ENCODE measurements at places on chromosomes 2 and 18.

- no peak for DNase-seq
Observed at GRCh38 chr18:46423226-46423805, 233.7 kb downstream of the LOXHD1 start.

- DNase-seq = no peak
Observed at GRCh38 chr2:205428811-205429210, 253.5 kb upstream of the NRP2 start.

DNA sequence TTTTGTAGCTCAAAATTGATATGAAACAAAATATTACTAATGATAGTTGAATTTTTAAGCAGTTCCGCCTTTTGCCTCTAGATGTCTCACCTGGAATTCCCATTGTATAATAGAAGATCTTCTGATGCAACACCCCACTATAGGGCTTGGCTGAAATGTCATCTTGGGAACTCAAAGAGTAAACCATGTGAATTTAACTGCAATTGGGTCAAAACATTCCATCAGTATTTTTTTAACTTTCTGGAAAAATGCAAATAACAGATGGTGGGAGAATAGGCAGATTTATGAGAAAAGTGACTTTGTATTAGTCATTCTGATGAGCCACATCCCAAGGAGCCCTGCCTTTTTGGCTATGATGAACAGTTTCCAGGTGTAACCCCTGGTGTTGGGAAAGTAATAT, 489.9 kb downstream of the NYAP2 start:
- DNase-seq = peak; percentile 16

- no peak for DNase-seq
Observed at GRCh38 chr2:6605836-6606505, 259.7 kb downstream of the CMPK2 start.

GRCh38 chr2:1282552-1282951, 130.7 kb upstream of the TPO start:
- DNase-seq = no peak

- DNase-seq = no peak
Observed at GRCh38 chr2:219687882-219688559, 60.6 kb downstream of the SLC4A3 start.

DNA sequence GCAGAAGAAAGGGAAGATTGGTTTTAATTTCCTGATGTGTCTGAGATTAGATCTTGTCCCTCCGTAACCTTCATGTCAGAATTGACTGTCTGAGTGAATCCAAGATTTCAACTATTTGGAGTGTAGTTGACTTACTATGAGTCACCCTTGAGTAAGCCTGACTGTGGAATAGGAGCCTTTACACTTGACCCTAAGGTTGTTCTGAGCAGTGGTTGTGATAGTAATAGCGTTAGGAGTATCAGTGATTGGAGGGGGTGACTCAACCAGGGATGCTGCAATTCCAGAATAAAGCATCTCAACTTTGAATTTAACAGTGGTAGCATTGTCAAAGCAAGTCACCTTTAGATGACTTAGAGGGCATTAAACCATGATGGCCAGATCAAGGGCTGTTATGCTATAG, 979.5 kb upstream of the FAM98A start:
- DNase-seq = no peak

GRCh38 chr2:232501794-232502390, 14.3 kb upstream of the ECEL1 start:
- no peak for DNase-seq

GRCh38 chr2:105732955-105733607, 11.6 kb upstream of the NCK2 start:
- no peak for DNase-seq

DNA sequence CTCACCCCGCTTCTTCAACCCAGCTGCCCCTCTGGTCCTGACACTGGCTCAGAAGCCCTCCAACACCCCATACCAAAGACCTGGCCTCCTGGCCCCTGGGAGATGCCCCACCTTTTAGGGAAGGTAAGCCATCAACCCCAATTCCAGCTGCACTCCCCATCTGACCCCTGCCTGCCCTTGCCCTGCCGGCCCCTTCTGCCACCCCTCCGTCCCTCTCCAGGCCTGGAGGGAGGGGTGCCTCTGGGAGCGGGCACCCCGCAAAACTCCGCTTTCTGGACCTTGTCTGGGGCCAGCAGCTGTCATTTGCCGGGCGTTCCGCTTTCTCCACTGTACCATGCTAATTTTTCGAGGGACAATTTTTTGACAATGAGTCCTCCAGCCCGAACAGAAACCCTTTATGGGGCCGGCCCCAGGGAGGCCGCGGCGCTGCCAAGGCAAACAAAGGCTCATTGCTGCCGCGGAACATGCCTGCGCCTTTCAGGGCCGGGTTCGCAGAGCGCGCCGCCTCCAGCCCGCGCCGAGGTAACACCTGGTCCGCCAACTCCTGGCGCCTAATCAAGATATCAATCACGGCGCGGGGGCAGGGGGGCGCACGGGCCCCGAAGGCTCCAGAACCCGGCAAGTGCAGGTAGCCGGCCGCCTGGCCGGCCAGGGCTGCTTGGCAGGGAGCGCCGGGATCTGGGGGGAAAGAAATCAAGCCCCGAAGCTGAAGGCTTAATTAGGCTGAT, 96.0 kb downstream of the INHBB start:
- DNase-seq = no peak

GRCh38 chr2:1055014-1055595, 104.5 kb downstream of the SNTG2 start:
- DNase-seq = no peak

- no peak for DNase-seq
Observed at GRCh38 chr2:120469426-120469825, 123.5 kb downstream of the INHBB start.

- no peak for DNase-seq
Observed at GRCh38 chr2:233343171-233343705, 11.1 kb upstream of the DGKD start.

GRCh38 chr18:13615432-13615861, 110.9 kb downstream of the FAM210A start:
- peak; percentile 49 for DNase-seq

DNA sequence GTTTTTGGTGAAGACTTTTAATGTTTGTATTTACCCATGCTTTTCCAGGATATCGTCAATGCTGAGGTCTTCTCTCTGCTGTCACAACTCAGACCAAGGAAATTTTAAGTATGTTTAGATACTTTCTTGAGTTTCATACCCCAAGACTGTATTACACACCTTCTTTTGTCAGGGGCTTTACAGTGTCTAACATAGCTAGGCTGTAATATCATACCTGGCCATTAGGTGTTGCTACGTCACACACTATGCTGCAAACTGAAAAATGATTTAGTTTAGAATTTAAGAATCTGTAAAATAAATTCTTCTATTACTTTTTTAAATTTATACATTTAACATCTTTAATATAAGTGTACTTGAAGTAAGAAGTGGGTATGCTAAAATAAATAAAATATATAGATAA, 358.4 kb upstream of the NRP2 start:
- DNase-seq = peak; percentile 5

DNA sequence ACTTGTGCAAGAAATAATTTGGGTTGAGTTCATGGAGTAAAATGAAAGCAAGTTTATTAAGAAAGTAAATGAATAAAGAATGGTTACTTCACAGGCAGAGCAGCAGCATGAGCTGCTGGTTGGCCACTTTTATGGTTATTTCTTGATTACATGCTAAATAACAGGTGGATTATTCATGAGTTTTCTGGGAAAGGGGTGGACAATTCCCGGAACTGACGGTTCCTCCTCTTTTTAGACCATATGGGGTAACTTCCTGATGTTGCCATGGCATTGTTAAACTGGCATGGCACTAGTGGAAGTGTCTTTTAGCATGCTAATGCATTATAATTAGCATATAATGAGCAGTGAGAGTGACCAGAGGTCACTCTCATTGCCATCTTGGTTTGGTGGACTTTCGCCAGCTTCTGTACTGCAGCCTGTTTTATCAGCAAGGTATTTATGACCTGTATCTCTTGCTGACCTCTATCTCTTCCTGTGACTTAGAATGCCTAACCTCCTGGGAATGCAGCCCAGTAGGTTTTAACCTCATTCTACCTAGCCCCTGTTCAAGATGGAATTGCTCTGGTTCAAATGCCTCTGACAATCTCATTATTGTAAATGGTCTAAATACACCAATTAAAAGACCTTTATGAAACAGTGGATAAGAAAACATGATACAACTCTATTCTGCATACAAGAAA, 114.1 kb upstream of the FIGN start:
- no peak for DNase-seq

- no peak for DNase-seq
Observed at GRCh38 chr2:122598784-122599183, 843.3 kb downstream of the TSN start.

- no peak for DNase-seq
Observed at GRCh38 chr2:133569286-133569830, 1.1 kb upstream of the NCKAP5 start.

DNA sequence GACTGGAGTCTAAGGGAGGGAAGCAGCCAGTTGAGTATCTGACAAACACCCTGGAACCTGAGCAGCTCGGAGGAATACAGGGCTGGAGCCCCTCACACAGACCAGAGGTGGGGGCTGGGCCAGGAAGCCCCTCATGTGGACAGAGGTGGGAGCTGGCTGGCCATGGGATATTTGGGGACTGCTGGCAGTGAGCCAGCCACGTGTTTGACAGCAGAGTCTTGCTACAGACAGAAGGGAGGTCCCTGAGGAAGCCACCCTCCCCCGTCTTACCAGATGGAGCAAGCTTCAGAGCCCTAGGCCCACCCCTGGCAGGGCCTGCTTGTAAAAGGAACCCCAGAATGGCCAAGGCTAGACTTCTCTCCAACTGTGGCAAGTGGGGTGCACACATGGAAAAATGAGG, 3.6 kb upstream of the MTERF4 start:
- no peak for DNase-seq

GRCh38 chr2:101828257-101828656, 130.8 kb downstream of the MAP4K4 start:
- no peak for DNase-seq

DNA sequence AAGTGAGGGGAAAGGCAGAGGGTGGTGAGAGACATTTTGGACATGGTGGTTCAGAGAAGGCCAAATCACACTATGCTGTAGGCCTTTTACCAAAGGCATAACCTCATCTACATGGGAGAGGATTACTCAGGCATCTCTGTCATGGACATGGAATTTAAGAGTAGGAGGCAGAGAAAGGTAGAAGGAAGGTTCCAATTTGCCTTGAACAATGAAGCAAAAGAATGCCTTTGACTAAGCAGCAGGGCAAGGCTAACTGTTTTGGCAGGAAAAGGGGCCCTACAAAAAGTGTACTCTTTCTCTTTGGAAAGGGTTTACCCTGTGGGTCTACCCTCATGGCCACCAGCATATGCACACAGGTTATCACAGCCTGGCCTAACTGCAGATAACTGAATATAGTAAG, 45.6 kb upstream of the RNU4ATAC start:
- no peak for DNase-seq

GRCh38 chr2:129192841-129193253, 786.6 kb upstream of the RAB6C start:
- DNase-seq = no peak

GRCh38 chr18:55607773-55608172, 19.8 kb upstream of the TCF4 start:
- no peak for DNase-seq

- DNase-seq = no peak
Observed at GRCh38 chr2:144481666-144482065, 38.3 kb downstream of the ZEB2 start.

- no peak for DNase-seq
Observed at GRCh38 chr18:58268849-58269248, 224.8 kb downstream of the NEDD4L start.

DNA sequence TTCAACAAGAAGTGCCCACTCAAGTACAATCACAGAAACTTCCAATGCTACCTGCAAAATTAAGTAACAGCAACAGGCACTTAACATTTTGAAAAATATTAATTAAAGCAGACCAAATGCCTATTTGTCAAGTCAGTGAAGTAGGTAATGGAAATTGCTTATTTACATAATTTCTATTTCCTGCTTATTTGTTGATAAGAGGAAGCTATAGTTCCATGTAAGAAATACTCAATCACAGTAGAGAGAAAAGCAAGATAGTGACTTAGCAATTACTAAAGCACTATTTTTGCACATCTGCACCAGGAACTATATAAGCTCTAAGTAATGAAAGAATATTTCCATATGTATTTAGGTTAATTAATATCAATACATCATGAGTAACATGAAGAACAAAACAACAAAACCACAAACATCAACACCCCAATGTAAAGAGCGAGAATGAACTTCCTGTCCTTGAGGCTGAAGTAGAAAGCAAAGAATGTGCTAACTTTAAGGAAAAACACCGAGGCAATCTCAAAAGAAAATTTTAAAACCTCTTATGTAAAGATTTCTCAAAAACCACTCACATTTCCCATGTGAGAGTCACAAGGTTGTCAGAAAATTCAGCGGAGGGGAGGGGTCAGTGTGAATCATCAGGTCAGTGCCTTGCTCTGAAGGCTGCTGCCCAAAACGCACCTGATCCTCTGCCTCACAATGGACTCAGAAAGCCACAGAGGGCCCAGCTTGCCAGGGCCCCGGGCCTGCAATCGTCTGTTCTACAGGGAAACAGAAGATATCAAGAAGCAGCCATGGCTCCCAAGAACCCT, 12.5 kb downstream of the NPC1 start:
- DNase-seq = no peak

GRCh38 chr2:60479226-60480088, 74.0 kb downstream of the BCL11A start:
- no peak for DNase-seq

DNA sequence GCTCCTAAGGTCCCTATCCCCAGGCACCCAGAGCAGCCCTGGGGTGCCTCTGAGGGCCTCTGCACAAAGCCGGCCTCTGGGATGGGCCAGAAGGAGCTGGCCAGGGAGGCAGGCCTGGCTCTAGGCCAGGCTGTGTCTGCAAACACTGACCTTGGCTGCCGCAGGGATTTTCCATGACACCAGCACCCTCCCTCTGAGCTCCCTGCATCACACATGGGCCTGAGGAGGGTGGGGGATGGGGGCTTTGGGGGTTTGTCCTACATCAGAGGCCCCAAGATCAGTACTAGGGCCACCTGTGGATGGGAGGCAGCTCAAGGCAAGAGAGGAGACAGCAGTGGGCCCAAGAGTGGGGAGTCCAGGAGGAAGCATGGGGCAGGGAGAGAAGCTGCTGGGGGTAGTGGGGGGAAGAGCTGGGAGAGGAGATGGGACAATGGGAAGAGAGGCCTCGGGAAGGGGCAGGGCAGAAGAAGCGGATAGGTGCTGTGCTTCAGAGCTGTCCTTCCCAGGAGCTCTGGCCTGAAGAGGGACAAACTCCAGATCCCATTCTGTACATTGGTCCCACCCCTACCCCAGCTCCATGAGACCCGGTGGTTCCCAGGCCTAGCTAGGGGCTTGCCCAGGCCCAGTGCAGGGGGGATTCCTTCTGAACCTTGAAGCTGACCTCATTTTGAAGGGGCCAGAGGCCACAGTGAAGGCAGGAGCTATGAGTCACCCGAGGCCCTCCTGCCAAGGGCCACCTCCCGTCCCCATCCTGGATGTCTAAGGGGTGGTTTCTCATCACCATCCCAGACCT, 28.0 kb downstream of the KCNK3 start:
- DNase-seq = no peak

- no peak for DNase-seq
Observed at GRCh38 chr2:190637903-190638618, 10.8 kb upstream of the NAB1 start.

GRCh38 chr2:41985573-41986095, 62.2 kb upstream of the PKDCC start:
- no peak for DNase-seq

Measured in GM13976 (cell line).